Activated T-cell treated with anti-CD3 and anti-CD28 coated beads, Interleukin-2, amount 50 U/mL, for 72 hours (primary cell): ENCODE measurements at places on chromosomes 2 and 18.

DNA sequence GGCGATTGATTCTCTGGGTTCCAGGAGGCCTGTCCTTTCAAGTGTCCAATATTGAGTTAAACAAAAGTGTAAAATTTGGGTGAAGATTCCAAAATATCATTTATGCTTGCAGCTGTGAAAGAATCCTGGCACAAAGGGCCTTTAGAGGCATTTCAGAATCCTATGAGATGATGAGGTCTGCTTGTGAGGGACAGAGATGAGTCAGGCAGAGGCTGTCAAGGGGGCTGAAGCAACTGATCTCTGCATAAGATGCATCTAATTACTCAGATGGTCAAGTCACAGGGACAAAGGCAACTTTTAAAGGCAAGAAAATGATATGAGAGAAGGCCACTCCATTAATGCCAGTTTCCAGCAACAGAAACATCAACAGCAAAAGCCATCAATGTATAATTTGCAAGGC lies 78.8 kb downstream of the FHOD3 start:
- DNase-seq: no peak

GRCh38 chr2:240293557-240294461 lies 141.7 kb upstream of the GPC1 start:
- no peak for DNase-seq

- DNase-seq: no peak
Observed at GRCh38 chr2:191881982-191882816, 35.3 kb upstream of the CAVIN2 start.

GRCh38 chr2:236577481-236578410 lies 8.1 kb downstream of the ACKR3 start:
- DNase-seq: no peak

DNA sequence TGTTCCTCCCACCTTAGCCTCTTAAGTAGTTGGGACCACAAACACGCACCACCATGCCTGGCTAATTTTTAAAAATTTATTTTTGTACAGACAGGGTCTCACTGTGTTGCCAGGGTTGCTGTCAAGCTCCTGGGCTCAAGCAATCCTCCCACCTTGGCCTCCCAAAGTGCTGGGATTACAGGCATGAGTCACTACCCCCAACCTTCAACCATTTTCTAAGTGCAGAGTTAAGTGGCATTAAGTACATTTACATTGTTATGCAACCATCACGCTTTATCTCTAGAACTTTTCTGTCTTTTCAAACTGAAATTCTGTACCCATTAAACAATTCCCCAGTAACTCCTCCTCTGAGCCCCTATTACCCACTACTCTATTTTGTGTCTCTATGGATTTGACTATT lies 45.9 kb upstream of the AFF3 start:
- DNase-seq: no peak

GRCh38 chr2:3413697-3414096 lies 34.2 kb downstream of the TRAPPC12 start:
- DNase-seq: no peak

GRCh38 chr18:53757328-53757727 lies 467.1 kb downstream of the MBD2 start:
- DNase-seq: no peak

DNA sequence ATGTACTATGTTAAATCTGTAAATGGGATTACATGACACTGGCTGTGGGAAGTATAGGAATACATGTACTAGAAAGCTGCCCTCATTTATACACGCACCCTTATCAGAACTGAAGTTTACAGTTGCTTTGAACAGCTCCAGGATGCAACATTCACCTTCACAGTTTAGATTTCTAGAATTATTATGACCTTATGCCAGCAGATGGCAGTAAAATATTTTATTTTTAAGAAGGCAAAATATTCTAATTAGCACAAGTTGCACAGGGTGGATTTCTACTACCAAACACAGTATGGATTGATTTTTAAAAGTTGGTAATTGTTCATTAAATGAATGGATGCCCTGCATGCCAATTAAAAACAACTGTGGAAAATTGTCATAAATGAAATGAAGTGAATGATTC lies 670.4 kb downstream of the KCNJ3 start:
- no peak for DNase-seq

DNA sequence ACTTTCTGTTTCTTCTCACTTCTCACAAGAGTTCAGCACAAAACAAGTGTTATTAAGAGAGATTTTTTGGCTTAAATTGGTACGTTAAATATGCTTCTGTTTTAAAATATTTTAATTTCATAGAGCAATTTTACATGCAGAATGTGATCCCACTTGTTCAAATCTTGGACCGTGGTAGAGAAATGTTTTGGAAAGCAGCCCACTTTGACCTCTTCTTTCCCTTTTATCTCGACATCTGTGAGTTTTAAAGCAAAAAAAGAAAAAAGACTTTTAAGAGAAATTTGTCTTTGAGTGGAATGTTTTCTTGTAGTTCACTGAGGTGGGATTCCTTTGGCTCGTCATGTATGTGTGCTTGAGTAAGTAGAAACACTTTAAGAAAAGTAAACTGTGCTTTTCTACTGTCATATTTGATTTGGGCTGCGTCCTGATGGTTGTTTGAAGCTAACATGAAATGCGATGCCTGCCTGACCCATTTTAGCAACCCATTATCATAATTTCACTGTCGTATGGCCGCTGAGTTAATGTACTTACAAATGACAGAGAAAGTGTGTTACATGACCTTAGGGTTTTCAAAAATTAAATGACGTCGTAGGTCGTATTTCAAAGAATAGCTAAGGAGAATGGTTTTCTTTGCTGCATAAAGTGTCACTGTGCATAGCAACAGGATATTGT lies 54.5 kb downstream of the TSHZ1 start:
- DNase-seq: no peak

GRCh38 chr2:172931256-172931894 lies 144.3 kb upstream of the MAP3K20 start:
- no peak for DNase-seq

GRCh38 chr2:222518570-222519381 lies 94.4 kb downstream of the SGPP2 start:
- no peak for DNase-seq

- DNase-seq: no peak
Observed at GRCh38 chr2:236558993-236559978, 10.3 kb upstream of the ACKR3 start.

- peak; percentile 84 for DNase-seq
Observed at GRCh38 chr18:77062518-77063003, 70.0 kb downstream of the MBP start.

DNA sequence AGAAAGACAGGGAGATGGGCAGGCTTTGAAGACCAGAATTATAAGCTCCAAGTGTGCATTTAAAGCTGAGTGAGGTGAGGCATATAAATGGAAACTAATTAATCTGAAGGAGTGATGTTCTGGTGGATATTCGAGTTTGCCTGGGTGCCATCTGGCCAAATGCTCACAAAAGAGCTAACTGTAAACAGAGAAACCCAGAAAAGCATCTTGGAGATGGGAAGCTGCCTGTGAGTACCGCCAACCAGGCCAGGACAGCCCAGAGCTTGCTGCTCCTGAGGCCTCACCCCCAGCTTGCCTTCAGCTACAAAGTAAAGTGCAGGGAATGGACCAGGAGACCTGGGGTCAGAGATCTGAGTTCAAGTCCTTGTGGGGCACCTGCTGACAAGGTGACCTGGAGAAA lies 446.1 kb upstream of the MYT1L start:
- no peak for DNase-seq

DNA sequence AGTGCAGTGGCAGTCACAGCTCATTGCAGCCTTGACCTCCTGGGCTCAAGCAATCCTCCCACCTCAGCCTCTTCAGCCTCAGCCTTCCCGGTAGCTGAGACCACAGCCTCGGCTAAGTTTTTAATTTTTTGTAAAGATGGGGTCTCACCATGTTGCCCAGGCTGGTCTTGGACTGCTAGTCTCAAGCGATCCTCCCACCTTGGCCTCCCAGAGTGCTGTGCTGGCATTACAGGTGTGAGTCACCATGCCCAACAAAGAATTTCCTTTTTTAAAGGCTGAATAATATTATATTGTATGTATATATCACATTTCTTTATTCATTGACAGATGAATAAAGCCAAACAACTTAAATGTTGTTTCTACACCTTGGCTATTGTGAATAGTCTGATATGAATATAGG lies 42.5 kb downstream of the MOB4 start:
- no peak for DNase-seq

DNA sequence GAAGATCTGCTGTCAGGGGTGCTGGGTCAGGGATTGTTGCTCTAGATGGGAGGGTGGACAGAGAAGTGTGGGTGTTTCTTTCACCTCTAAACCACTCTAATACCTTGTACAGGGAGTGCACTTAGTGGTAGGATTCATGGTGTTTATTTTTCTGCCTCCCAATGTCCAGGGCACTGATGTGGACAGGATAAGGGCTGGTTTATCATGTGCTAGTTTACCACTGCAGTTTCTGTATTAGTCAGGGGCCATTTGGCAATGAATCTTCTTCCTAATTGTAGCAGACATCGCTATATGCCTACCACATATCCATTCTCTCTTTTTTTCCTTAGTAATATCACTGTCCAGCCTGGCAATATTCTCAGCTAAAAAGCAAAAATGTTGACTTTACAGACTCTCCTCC lies 50.3 kb upstream of the LRRTM1 start:
- no peak for DNase-seq

- no peak for DNase-seq
Observed at GRCh38 chr2:186477790-186478189, 8.3 kb upstream of the ZC3H15 start.

GRCh38 chr2:44941551-44942234 lies at the start of gene SIX3:
TSS of gene SIX3 (plus strand) at chr2:44941702. CDS start at chr2:44942105, 403 bp downstream.
- no peak for DNase-seq

GRCh38 chr2:64727843-64728463 lies 74.2 kb upstream of the SERTAD2 start:
- no peak for DNase-seq

DNA sequence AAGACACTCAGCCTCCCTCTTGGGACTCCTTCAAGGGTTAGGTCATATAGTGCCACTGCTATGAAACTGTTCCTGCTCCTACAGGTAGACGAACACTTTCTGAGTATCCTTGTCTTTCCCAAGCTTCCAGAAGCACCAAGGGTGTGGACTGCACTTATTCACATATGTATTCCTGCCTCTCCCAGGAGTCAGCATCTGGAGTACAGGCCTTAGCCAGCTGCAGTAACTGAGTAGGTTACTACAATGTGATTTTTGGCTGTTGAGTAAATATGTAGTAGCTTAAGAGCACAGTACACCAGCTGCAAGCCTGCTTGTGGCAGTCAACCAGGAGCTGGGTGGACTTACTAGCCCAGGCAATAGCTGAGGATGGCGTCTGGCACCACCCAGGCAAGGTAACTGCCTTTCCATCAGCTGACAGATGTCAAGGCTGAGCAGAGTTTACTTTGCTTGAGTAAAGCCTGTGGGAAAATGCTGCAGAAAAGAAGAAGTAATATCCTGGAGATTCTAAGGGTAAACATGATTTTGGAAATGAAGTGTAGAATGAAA lies 14.0 kb upstream of the SCLY start:
- DNase-seq: no peak

DNA sequence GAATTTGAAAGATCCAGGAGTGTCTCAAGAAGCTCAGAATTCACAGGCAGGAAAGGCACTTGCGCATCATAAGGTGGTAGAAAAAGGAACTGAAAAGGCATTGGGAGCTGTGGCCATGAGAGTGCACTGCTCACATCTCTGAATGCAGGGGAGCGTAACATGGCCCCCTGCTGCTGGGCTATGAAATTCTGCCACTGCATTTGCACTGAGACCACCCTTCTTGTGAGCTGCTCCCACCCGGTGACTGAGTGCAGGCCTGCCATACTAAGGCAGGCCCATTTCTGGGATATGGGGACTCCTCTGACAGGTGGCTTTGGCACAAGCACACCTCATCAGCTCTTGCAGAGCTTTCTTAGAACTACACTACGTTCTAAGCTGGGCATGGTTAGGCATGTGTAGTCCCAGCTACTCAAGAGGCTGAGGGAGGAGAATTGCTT lies 25.3 kb upstream of the STARD7 start:
- DNase-seq: no peak

GRCh38 chr18:67379981-67380380 lies 136.5 kb downstream of the DSEL start:
- DNase-seq: no peak

DNA sequence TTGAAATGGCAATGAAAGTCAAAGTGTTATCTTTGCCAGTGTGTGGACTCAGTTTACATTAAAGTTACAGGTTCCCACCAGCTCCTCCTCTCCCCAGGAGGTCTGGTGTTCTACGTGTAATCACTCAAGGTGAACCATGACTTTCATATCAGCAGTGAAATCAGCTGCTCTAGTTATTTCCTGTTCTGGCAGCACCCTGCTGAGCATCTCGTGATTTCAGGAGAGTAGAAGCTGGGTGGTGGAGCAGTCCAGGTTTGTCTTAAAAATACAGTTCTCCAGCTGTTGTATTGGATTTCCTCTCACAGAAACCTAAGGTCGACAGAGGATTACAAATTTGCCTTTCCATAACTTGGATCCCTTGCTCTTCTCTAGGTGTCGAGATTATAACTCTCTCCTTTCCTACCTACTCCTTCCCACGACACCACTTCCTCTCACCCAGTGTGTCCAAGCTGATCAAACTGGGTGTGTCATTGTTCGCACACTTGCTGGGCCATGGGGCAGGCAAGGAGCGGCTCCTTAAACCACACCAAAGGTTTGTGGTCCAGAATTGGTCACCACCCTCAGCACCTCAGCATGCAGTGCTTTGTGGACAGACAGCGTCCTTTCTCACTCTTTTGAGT lies 13.0 kb upstream of the ARHGAP25 start:
- DNase-seq: peak; percentile 50

- DNase-seq: no peak
Observed at GRCh38 chr2:191222507-191222906, 22.7 kb upstream of the MYO1B start.

- no peak for DNase-seq
Observed at GRCh38 chr2:206627632-206628031, 14.7 kb upstream of the FAM237A start.

GRCh38 chr2:136362676-136363390 lies 244.9 kb upstream of the CXCR4 start:
- peak; percentile 71 for DNase-seq

GRCh38 chr2:202270487-202270886 lies 4.9 kb downstream of the NOP58 start:
- DNase-seq: no peak

DNA sequence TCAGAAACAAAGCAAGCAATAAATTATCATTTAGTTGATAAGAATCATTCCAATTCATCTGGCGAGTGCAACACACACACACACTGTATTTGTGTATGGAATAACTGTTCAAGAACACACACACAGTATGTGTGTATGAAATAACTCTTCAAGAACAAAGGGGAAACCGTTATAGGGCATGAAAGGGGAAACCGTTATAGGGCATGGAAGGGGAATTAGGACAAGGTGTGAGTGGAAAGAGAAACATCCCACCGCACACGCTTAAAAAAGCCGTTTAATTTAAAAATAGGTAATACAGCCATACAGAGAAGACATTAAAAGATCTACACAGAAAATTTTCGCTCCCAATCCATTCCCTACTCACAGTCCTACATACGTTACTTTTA lies 607 bp upstream of the TSN start:
- no peak for DNase-seq

DNA sequence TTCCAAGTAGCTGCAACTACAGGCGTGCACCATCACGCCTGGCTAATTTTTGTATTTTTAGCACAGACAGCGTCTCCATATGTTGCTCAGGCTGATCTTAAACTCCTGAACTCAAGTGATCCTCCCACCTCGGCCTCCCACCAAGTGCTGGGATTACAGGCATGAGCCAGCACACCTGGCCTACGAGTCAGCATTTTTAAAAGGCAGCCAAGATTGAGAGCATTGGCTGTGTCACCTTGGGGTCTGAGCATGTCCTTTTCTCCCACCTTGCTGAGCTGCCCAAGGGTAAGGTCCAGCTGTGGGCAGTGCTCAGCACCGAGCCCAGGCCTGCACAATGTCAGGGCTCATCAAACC lies 142.8 kb upstream of the LMAN1 start:
- no peak for DNase-seq

GRCh38 chr2:180848393-180848792 lies 132.0 kb upstream of the UBE2E3 start:
- DNase-seq: no peak
